ENCODE measurements at places on chromosomes 6 and 20. TPM values are rescaled to one million over a fixed set of nuclear protein-coding genes. Genes with fewer than 3 reads are reported as not detected.
A peak's percentile ranks its signal among the peaks of the same experiment; 100 is the strongest.

GRCh38 chr6:32854376-32855178, 585 bp downstream of the PSMB9 start:
- peaks cover 56% of the 10 kb centered on the region for H3K4me1 ChIP-seq
- peak overlapping the region; percentile 98 for H3K27ac ChIP-seq
- H3K36me3 ChIP-seq: peaks cover 83% of the 10 kb centered on the region
- peak; percentile 72 for DNase-seq
- H3K4me3 ChIP-seq: peak overlapping the region; percentile 99

The POPDC3 gene
- total RNA-seq: not detected

The TGM3 gene
- total RNA-seq: not detected

The PSMG4 gene
- 24.2 TPM for total RNA-seq

GRCh38 chr6:160132297-160132637, 10.7 kb downstream of the SLC22A1 start:
- H3K4me1 ChIP-seq: peaks cover 2% of the 10 kb centered on the region
- no peak overlapping the region for H3K4me3 ChIP-seq
- no peak for DNase-seq

GRCh38 chr6:158503222-158503621, 56.7 kb upstream of the TMEM181 start:
- no peaks in the 10 kb centered on the region for H3K27me3 ChIP-seq
- no peak for DNase-seq
- peaks cover 13% of the 10 kb centered on the region for H3K36me3 ChIP-seq
- H3K4me3 ChIP-seq: no peak overlapping the region
- no peak overlapping the region for H3K27ac ChIP-seq
- H3K4me1 ChIP-seq: no peaks in the 10 kb centered on the region

- no peak overlapping the region for H3K27ac ChIP-seq
- no peak for DNase-seq
- peaks cover 19% of the 10 kb centered on the region for H3K27me3 ChIP-seq
- H3K36me3 ChIP-seq: no peaks in the 10 kb centered on the region
- H3K4me3 ChIP-seq: no peak overlapping the region
- H3K4me1 ChIP-seq: no peaks in the 10 kb centered on the region
These were observed 46.2 kb downstream of the SLC22A1 start for GRCh38 chr6:160167604-160168399.

GRCh38 chr20:4920131-4920530, 81.2 kb downstream of the SLC23A2 start:
- no peaks in the 10 kb centered on the region for H3K4me1 ChIP-seq
- no peaks in the 10 kb centered on the region for H3K36me3 ChIP-seq
- no peak overlapping the region for H3K4me3 ChIP-seq
- DNase-seq: no peak

The CSNK2B gene
- 227 TPM for total RNA-seq

- H3K27me3 ChIP-seq: no peaks in the 10 kb centered on the region
- peaks cover 2% of the 10 kb centered on the region for H3K4me1 ChIP-seq
- DNase-seq: no peak
- no peaks in the 10 kb centered on the region for H3K36me3 ChIP-seq
These were observed 17.8 kb upstream of the PPP1R3G start for GRCh38 chr6:5067305-5067704.

DNA sequence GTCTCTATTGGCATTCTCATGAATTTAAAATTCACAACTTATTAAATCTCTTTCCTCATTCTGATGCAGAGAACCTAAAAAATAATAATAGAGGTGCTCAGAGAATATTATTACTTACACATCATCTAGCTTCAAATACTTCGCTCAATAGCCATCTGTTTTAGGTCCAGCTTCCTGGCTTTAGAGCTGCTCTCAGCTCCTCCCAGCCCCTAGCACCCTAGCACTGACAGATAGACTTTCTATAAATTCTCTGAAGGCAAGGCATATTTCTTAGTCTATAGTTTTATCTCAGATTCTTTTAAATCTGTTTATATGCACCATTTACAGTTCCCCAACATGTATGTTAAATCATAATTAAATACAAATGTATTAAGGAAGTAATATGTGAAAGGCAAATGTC, 281.3 kb downstream of the PTPRK start:
- no peak overlapping the region for H3K27ac ChIP-seq
- no peaks in the 10 kb centered on the region for H3K36me3 ChIP-seq
- DNase-seq: no peak
- no peaks in the 10 kb centered on the region for H3K27me3 ChIP-seq

- no peak overlapping the region for H3K4me3 ChIP-seq
- no peaks in the 10 kb centered on the region for H3K27me3 ChIP-seq
- no peaks in the 10 kb centered on the region for H3K36me3 ChIP-seq
- no peak overlapping the region for H3K27ac ChIP-seq
- no peaks in the 10 kb centered on the region for H3K4me1 ChIP-seq
These were observed 435.5 kb upstream of the PLCB4 start for GRCh38 chr20:8633366-8633765.

The BACH2 gene
- total RNA-seq: 49.2 TPM

GRCh38 chr20:44495802-44496481, 20.3 kb downstream of the TTPAL start:
- H3K36me3 ChIP-seq: peaks cover 50% of the 10 kb centered on the region
- no peak overlapping the region for H3K4me3 ChIP-seq
- H3K27me3 ChIP-seq: no peaks in the 10 kb centered on the region
- H3K27ac ChIP-seq: peak overlapping the region; percentile 88
- no peak for DNase-seq

DNA sequence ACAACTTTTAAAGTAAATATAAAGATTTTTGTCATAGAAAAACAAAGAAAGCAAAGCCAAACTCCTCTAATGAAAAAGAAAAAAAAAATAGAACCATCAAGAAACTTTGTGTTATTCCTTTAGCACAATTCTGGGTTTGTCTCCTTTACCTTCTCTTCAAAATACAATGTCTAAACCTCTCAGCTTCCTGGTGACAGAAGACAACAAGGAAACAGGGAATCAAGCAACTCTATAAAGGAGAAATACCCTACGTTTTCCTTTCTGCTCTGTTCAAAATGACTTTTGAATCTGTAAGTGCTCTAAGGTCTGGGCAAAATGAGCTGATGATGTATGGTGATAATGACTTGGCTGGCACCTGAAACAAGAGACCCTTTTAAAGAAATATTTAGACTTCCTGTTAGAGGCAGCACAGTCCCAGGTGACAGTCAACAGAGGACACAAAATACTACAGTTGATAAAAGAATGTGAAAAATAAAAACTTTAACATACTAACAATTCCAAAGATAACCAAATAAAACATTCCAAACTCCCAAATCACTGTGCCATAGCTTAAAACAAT, 101.4 kb downstream of the PRDM1 start:
- peaks cover 70% of the 10 kb centered on the region for H3K4me1 ChIP-seq
- no peak for DNase-seq
- H3K27me3 ChIP-seq: no peaks in the 10 kb centered on the region
- H3K27ac ChIP-seq: peak overlapping the region; percentile 53
- H3K36me3 ChIP-seq: peaks cover 4% of the 10 kb centered on the region
- H3K4me3 ChIP-seq: no peak overlapping the region

- peaks cover 21% of the 10 kb centered on the region for H3K4me1 ChIP-seq
- H3K36me3 ChIP-seq: no peaks in the 10 kb centered on the region
- DNase-seq: no peak
- no peak overlapping the region for H3K27ac ChIP-seq
These were observed 307.6 kb downstream of the ALDH8A1 start for GRCh38 chr6:134642279-134642678.

DNA sequence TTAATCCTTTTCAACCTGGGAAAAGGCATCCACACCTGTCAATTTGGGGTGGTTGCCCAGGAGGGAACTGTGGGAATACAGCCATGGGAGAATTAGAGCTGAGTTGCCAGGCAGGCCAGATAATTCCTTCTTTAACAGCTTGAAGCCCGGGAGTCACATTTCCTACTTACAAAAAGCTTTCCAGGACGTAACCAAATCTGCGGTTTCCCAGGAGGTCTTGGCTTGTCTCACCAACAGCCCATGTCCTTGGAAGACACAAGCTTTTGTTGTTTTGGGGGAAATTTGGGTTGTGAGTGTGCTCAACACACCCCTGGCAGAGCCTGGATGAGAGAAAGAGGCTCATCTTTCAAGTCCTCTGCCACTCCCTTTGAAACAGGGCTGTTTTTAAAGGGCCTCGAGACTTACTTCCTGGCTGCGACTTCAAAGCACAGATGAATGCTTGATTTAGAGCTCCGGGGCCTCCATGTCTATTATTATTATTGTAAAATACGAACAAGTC, 465.9 kb upstream of the BTBD3 start:
- no peak overlapping the region for H3K27ac ChIP-seq
- no peak overlapping the region for H3K4me3 ChIP-seq
- H3K4me1 ChIP-seq: no peaks in the 10 kb centered on the region
- no peaks in the 10 kb centered on the region for H3K36me3 ChIP-seq
- H3K27me3 ChIP-seq: no peaks in the 10 kb centered on the region

DNA sequence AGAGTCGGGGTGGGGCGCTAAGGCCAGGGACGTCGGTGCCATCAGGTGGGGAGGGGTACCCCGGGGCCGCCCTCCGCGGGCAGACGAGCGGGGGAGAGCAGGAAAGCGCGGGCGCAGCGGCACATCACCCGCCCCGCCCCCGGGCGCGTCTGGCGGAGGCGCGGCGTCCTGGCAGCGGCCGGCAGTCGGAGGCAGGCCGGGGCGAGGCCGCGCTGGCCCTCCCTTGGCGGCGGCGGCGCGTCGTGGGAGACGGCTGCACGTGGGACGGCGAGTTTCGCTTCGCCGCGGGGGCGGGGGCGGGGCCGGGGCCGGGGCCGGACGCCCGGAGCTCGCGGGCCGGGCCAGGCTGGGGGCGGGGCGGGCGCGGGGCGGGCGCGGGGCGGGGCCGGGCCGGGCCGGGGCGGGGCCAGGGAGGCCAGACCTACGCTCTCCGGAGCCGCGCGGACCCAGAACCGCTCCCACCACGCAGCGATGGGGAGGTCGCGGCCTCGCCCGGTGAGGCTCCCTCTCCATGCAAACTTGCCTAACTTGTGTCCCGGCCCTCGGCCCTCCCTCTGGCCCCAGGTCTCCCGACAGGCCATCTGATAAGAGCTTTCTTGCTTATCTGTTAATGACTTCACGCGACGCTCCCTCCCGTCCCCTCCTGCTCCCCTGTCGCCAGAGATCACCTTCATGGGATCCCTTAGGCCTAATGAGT, 12.5 kb downstream of the ITPR3 start:
- H3K27ac ChIP-seq: no peak overlapping the region
- H3K4me1 ChIP-seq: peaks cover 61% of the 10 kb centered on the region
- no peaks in the 10 kb centered on the region for H3K27me3 ChIP-seq
- no peaks in the 10 kb centered on the region for H3K36me3 ChIP-seq
- DNase-seq: peak; percentile 70
- H3K4me3 ChIP-seq: peak overlapping the region; percentile 59

- no peaks in the 10 kb centered on the region for H3K27me3 ChIP-seq
- no peak for DNase-seq
- no peak overlapping the region for H3K27ac ChIP-seq
- H3K36me3 ChIP-seq: no peaks in the 10 kb centered on the region
- H3K4me3 ChIP-seq: no peak overlapping the region
These were observed 64.7 kb downstream of the ARHGAP18 start for GRCh38 chr6:129645106-129645829.

DNA sequence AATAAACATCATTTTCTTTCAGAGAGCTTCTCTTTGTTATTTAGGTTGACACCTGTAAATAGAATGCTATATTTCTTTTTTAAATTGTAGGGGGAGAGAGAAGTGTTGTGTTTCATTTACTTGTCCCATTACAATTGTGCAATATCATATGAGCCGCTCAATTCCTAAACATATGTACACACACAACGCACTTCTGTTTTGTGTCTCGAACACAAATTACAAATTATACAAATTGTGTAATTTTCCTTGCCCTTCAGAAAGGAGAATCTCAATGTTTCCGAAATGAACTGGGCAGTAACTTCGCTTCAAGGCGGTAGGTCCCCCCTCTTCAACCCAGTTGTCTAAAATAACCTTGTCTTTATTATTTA, 2.6 kb upstream of the ABT1 start:
- DNase-seq: no peak
- no peak overlapping the region for H3K4me3 ChIP-seq
- H3K27ac ChIP-seq: no peak overlapping the region
- peaks cover 22% of the 10 kb centered on the region for H3K4me1 ChIP-seq
- H3K27me3 ChIP-seq: peaks cover 26% of the 10 kb centered on the region
- H3K36me3 ChIP-seq: peaks cover 10% of the 10 kb centered on the region

- no peak overlapping the region for H3K4me3 ChIP-seq
- no peak for DNase-seq
- no peak overlapping the region for H3K27ac ChIP-seq
- H3K36me3 ChIP-seq: no peaks in the 10 kb centered on the region
These were observed 78.7 kb downstream of the GMDS start for GRCh38 chr6:2166717-2167116.

The TFAP2C gene
- not detected for total RNA-seq

The YWHAB gene
- total RNA-seq: 284 TPM

- no peak for DNase-seq
- H3K27ac ChIP-seq: no peak overlapping the region
- peaks cover 2% of the 10 kb centered on the region for H3K27me3 ChIP-seq
- H3K4me1 ChIP-seq: no peaks in the 10 kb centered on the region
These were observed 111.2 kb upstream of the PTPN1 start for GRCh38 chr20:50398821-50399554.

The MYT1 gene
- total RNA-seq: not detected

The BPIFB1 gene
- not detected for total RNA-seq

The CPNE5 gene
- 1.8 TPM for total RNA-seq

- DNase-seq: peak; percentile 47
- no peak overlapping the region for H3K4me3 ChIP-seq
- no peaks in the 10 kb centered on the region for H3K27me3 ChIP-seq
- H3K36me3 ChIP-seq: no peaks in the 10 kb centered on the region
These were observed 14.7 kb downstream of the KLHL32 start for GRCh38 chr6:96939007-96939805.

- H3K36me3 ChIP-seq: no peaks in the 10 kb centered on the region
- DNase-seq: no peak
- H3K4me3 ChIP-seq: no peak overlapping the region
- no peak overlapping the region for H3K27ac ChIP-seq
- H3K27me3 ChIP-seq: no peaks in the 10 kb centered on the region
These were observed 636.0 kb downstream of the BCKDHB start for GRCh38 chr6:80742481-80742880.

The AHCY gene
- 160 TPM for total RNA-seq

The SLC13A3 gene
- total RNA-seq: not detected

The MUC21 gene
- not detected for total RNA-seq

DNA sequence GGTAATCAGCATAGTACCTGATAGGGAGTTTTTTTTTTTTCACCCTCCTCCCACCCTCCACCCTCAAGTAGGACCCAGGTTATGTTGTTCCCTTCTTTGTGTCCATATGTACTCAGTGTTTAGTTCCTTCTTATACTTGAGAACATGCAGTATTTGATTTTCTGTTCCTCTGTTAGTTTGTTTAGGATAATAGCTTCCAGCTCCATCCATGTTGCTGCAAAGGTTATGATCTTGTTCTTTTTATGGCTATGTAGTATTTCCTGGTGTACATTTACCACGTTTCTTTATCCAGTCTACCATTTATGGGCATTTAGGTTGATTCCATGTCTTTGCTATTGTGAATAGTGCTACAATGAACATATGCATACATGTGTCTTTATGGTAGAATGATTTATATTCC, 41.9 kb downstream of the FOXA2 start:
- H3K36me3 ChIP-seq: no peaks in the 10 kb centered on the region
- H3K27me3 ChIP-seq: no peaks in the 10 kb centered on the region
- H3K4me1 ChIP-seq: no peaks in the 10 kb centered on the region
- H3K27ac ChIP-seq: no peak overlapping the region
- DNase-seq: no peak
- H3K4me3 ChIP-seq: no peak overlapping the region

Data from activated CD4-positive, alpha-beta memory T cell treated with anti-CD3 and anti-CD28 coated beads for 36 hours (primary cell).